Stimulated activated CD8-positive, alpha-beta memory T cell treated with anti-CD3 and anti-CD28 coated beads, Interleukin-4, amount 100 ng/mL, for 24 hours (primary cell): ENCODE measurements at places on chromosomes 7 and 10.

DNA sequence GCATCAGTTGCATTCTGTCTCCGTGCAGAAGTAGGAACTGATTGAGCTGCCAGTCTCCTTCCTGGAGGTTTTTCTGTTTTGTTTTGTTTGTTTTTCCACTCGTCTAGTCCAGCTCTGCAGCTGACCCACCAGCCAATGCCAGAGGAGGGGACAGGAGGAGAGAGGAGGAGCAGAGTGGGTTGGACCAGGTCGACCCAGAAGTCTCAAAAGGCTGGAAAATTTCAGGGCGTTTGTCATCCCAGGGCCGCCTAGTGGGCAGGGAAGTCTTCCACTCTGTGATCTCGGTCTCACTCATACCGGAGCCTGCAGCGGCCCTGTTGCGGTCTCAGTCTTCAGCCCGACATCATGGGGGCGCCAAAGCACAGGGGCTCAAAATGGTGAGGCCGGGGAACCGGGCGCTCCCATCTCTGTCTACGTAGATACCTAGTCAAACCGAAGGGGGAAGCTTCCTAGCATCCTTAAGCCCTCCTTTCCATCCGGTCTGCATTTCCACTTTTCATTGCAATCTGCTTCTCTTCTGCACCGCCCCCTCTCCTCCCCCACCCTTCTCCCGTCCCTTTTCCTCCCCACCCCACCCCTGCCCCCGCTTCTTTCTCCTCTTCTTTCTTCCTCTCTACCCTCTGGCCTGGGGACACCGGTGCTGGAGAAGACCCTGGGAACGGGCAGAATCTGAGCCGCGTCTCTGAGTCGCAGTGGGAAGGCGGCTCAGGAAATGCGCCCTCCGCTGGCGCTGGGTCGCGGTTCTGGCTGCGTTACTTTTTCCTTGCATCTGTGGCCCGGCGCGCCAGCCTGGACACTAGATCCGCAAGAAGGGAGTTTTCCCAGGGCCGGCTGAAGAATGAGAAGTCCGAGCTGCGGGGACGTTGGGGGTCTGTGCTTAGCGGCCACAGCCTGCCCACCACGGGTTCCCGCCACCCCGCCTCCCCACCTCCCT lies 16.2 kb upstream of the PAX2 start:
- DNase-seq, result no peak

GRCh38 chr10:59719374-59719773 lies 9.7 kb upstream of the SLC16A9 start:
- no peak for DNase-seq

DNA sequence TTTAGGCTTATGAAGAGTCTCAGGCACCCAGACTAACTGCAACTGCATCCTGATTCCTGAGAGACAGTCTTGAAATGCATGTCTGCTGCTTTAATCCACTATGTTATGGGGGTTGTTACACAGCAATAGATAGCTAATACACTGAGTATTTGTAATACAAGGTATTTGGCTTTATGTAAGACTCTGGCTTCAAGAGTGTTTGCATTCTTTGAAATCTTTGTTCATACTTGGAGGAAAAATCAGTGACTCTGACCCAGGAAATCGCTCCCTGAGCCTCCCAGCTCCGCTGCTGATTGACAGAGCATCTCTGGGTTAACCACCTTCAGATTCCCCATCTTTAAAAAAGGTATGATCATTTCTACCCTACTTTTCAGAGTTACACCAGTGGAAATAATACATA lies 133.9 kb downstream of the MTPAP start:
- no peak for DNase-seq

- DNase-seq, result no peak
Measured at GRCh38 chr7:81886211-81886764, 116.4 kb upstream of the HGF start.

GRCh38 chr7:1040790-1041189 lies 3.6 kb upstream of the GPR146 start:
- no peak for DNase-seq

DNA sequence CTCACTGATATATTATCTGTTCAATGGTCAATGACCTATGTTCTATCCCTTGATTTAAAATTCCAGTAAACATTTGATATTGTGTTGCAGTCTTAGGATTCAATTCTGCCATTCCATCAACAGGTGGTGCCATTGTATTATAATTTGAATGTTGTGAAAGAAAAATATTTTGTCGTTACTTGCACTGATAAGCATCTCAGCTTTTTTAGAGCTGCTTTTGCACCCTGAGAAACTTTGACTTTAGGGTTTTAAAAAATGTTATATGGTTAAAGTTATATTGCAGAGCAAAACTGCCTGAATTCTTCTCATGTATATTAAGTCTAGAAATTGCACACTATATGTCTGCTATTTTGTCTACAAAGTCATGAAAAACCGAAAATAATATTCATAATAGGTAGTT lies 18.8 kb upstream of the MINDY3 start:
- DNase-seq, result no peak

DNA sequence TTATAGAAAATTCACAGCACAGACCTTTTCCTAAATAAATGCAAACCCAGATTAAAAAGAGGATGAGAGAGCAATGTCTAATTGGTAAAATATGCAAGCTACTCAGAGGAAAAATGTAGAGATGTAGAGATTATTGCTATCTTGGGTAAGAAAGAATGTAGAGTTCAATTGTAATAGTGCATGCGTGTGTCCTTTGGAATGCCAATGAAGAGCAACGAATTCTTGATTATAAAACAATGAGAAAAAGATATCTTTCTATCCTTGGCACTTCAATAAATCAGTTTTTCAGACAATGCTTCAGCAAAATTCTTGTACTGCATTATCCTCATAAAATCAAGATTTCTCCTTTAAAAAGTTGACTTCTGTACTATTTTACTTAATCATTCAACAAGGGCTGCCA lies 50.9 kb downstream of the SEMA3D start:
- no peak for DNase-seq

GRCh38 chr7:117665368-117665767 lies 185.5 kb downstream of the CFTR start:
- no peak for DNase-seq

DNA sequence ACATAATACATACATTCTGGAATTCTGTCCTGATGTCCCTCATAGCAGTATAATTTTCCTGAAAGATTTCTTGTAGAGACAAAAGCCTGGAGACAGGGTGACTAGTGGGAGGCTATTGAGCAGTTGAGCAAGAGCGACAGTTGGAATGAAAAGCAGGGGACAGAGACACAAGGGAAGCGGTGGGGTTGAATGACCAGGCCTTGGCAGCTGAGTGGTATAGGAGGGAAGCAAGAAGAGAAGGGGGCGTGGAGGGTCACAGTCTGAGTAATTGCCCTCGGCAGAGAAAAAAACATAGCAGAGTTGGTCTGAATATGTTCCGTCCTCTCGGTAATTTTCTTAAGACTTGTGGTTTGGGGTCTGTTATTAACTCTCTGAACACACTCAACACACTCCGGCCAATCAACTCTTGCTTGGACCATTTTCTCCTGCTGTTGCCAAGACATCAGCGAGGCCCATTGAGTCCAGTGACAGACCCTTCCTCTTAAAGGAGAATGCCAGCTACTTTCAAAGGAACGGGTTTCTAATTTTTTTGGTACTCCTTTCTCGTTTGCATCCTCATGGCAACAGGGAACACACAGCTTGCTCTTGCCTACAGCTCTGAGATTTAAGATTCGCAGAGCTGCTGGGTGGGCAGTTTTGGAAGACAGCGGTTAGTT lies 5.3 kb upstream of the ACTR3B start:
- no peak for DNase-seq
